Stimulated activated CD8-positive, alpha-beta memory T cell treated with anti-CD3 and anti-CD28 coated beads, Interleukin-2, amount 100 ng/mL, for 1 hour (primary cell): ENCODE measurements at places on chromosomes 4 and X.

- no peak for DNase-seq
Observed at GRCh38 chr4:73698217-73698616, 42.2 kb upstream of the CXCL8 start.

DNA sequence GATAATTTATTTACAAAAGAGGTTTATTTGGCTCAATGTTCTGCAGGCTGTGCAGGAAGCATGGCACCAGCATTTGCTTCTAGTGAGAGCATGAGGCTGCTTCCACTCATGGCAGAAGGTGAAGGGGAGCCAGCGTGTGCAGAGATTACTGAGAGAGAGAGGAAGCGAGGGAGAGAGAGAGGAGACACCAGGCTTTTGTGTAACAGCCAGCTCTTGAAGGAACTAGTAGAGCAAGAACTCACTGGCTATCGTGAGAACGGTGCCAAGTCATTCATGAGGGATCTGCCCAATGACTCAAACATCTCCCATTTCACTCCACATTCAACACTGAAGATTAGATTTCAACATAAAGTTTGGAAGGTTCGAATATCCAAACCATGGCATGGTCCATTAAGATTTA, 12.7 kb downstream of the GUCY1A1 start:
- no peak for DNase-seq

DNA sequence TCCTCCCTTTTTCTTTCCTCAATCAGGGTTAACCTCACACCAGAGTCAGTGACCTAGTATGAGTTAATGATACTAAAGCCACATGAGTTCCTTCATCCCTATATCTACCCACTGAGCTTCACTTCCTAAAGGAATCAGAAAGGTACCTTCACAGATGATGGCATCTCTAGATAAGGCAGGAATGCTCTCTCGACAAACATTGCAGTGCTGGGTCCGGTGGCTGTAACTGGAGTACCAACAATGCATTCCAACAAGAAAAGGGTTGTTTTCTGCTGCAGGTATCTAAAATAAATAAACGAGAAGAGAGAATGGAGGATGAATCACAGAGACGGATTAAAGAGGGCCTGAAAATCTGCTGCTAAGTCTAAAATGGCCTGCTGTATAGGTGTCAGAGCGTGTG, 66.7 kb downstream of the DGKK start:
- DNase-seq, result no peak

DNA sequence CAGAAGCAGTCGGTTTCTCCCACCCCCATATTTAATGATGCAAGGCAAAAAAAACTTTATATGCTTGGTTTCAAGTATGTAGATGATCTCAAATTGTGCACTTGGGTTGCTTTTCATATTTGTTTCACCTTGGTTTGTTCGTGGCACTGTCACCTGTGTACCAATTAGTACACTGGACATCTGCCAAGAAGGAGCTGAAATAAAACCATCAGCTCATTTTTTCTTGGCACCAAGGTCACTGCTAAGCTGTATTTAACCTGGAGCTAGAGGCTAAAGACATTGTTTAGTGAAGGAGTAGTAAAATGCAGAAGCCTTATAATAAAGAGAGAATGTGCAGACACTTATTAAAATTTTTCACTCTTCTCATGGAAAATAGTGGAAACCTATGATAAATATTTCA, 430.8 kb downstream of the ARHGAP24 start:
- DNase-seq, result no peak

DNA sequence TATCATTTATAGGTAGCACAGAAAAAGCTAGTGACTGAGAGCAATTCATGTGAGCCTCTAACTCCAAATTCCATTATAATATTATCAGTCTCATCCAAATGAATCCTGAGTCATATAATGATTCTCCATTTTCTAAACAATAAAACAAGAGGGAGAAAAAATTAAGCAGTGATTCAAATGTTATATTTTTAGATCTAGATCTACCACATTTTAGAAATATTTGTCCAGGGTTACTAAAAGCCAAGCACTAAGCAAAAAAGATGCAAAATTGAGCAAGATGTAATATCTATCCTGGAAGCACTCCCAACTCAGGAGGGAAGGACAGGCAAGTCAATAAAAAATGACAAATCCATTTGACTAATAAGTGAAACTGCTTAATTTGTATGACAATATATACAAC, 172.8 kb downstream of the FBXW7 start:
- DNase-seq, result no peak

DNA sequence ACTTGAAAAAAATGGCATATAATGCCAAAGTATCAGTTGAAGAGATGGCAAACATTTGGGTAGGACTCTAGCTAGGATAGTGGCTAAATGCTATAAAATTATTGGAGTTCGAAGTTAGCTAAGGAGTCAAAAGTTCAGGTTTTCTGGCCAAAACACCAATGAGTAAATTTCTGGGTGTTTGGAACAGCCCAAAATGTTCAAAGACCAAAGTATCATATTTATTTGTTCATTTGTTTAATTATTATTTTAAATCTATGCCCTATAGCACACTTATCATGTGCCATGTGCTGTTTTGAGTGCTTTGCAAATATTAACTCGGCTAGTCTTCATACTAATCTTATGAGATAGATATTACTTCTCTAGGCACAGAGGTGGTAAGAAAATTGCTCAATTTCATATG, 285.5 kb downstream of the TEX13C start:
- DNase-seq, result no peak
